Activated T-cell treated with anti-CD3 and anti-CD28 coated beads for 48 hours (primary cell): ENCODE measurements at places on chromosomes 11 and 22.

GRCh38 chr11:129374993-129375750 is 476 bp upstream of the BARX2 start:
- no peak for DNase-seq

DNA sequence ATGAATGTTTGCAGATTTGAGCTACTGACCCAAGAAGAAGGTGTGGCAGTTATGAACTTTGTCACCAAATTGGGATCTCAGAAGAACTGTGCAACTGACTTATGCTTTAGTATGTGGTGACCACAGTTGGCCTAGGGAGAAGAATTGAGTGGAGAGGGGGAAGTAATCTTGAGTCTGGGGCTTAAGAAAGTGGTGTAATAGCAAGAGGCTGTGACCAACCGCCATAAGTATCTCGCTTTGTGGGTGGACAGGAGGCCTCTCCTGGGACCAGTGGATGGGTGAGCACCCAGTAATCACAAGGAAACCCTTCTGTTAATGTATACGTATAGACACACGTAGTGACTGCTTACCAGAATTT is 12.7 kb upstream of the IL10RA start:
- no peak for DNase-seq

DNA sequence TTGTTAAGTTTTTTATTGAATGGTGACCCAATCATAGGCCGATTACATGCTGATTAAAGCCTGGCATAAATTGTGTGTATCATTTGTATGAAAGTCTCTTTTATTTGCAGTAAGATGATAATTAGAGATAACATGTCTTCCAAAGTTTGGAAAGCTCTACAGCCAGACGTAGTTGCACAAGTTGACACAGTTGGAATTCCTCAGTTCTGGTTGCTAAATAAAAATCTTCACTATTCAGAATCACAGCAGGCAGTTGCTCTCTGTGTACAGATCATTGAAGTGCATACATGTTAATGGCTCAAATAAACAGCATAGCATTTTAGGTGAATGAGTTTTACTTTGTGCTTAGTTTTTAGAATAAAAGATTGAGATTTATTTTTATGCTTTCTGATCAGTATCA is 69.5 kb downstream of the ARHGAP42 start:
- no peak for DNase-seq

GRCh38 chr11:15313862-15314261 is 199.1 kb downstream of the INSC start:
- no peak for DNase-seq

- DNase-seq: no peak
Measured at GRCh38 chr11:59678813-59679165, 10.0 kb upstream of the PATL1 start.

DNA sequence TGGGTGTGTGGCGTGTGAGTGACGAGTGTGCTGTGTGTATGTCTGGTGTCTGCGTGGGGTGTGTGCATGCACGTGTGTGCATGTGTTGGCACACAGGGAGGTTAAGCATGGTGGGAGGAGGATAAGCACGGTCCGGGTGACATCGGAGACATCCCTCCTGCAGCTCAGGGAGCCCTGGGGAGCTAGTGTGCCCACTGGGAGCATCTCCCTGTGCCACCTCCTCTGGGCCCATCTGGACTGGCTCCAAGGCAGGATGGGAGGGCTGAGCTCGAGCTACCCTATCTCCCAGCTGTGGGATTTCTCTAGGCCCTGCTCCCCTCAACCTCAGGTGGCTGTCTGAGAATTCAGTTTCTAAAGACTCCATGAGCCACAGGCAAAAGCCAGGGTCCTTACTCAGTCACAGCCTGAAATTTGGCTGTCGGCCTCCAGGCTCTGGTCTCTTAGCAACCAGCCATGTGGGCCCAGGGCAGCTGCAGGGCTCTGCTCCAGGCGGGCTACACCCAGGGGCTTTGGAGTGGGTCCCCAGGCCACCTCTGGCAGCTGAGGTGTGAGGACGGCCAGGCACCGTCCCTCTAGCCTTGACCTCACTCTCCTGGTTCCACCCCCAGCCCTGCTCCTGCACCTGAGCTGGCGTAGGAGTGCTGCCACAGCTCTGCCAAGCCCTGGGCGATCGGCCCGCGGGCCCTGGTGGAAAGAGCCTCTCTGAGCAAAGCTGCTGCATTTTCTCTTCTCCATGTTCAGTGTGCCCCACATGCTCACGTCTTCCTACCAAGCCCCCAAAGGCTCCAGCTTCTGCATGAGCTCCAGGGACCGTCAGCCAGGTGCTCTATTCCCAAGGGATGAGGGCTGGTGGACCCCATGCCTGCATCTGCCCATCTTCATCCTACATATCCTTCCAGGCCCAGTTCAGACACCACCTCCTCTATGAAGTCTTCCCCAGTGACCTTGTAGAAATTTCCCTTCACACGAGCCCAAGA is 39.7 kb downstream of the RTL6 start:
- DNase-seq: no peak

- DNase-seq: no peak
Measured at GRCh38 chr22:26409719-26410335, 19.2 kb upstream of the ASPHD2 start.

DNA sequence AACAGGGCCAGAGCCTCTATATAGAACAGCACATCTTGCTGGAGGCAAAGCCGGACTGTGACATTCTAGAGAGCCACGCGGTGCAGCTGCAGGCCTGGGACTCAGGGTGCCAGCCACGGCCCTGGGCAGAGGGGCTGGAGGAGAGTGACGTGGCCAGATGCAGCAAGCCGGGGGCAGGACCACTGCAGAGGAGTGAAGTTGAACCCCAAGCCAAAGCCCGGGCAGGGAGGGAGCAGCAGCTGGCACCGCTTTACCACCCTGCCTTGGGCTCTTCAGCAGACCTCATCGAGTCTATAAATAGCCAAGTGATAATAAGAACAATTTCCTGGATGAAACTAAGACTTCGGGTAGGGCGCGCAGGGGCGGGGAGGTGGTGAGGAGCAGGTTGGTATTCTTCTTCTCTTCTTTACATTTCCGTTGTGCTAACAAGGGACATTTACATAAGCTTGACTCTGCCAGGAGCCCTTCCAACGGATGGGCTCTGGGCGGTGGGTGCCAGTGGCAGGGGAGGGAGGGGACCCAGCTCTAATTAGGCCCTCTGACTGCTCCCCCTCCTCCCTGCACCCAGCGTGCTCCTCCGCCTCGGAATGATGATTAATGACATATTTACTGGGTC is 110.2 kb downstream of the ST3GAL4 start:
- DNase-seq: no peak

DNA sequence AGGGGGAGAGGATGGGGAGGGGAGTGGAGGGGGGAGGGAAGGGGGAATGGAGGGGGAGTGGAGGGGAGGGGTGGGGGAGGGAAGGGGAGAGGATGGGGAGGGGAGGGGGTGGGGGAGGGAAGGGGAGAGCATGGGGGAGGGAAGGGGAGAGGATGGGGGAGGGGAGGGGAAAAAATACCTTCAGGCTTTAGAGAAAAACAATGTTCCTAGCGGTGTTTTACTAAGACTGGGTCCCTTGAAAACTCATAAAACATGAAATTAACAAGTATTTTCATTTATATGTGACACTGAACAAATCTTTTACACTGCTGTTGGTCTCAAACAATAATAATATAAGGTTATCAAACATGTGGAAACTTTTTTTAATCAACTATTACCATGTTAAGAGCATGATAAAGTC is 42.4 kb downstream of the RSF1 start:
- no peak for DNase-seq

GRCh38 chr11:63007920-63008319 is 7.7 kb downstream of the SLC22A8 start:
- no peak for DNase-seq

DNA sequence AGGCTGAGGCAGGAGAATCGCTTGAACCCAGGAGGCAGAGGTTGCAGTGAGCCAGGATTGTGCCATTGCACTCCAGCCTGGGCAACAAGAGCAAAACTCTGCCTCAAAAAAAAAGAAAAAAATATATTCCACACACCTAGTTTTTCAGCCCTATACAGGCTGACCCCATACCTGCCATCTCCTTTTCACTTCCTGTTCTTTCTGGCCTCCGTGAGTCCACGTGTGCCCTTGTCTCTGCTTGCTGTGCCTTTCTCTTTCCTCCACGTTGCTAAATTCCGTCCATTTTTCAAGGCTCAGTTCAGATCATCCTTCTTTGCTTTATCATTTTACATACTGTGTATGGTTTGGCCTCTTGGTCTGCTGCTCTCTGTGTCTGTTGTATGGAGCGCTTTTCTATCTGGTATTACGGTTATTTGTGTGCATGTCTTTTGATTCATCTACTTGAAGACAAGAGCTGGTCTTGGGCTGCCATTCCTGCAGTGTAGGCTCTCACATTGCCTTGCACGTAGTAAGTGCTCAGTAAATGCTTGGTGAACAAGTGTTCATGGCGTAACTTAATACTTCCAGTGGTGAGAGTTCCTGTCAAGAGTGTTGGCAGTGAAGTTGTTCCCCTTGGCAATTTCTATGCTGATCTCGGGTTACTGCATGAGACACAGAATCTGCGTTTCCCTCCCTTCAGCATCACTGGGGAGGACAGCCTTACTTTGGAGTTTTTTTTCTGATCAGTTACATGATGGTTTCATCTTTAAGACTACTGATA is 57.5 kb downstream of the PTPRJ start:
- no peak for DNase-seq

DNA sequence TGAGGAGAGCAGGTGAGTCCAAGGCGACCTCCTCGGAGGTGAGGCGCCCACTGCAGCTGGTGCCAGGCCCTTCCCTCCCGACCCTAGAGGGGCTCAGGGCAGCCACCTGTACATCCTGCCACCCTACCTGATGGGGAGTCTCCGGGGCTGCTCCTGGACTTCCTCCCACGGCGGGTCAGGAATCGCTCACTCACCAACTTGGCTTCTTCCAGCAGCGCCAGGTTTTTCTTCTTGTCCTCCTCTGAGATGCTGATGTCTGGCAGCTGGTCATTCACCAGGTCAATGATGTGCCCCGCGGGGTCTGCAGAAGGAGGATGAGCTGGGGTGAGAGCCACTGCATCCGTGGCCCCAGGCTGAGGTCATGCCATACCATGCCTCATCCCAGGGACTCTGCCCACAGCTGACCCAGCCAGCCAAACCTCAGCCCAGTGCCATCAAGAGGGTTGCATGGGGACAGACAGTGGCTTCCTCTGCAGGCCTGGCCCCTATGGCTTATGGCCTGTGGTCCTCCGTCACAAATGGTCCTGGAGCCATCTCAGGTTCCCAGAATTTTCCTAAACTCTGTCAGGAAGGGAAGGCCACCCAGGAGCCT is 61.0 kb upstream of the LYVE1 start:
- no peak for DNase-seq

DNA sequence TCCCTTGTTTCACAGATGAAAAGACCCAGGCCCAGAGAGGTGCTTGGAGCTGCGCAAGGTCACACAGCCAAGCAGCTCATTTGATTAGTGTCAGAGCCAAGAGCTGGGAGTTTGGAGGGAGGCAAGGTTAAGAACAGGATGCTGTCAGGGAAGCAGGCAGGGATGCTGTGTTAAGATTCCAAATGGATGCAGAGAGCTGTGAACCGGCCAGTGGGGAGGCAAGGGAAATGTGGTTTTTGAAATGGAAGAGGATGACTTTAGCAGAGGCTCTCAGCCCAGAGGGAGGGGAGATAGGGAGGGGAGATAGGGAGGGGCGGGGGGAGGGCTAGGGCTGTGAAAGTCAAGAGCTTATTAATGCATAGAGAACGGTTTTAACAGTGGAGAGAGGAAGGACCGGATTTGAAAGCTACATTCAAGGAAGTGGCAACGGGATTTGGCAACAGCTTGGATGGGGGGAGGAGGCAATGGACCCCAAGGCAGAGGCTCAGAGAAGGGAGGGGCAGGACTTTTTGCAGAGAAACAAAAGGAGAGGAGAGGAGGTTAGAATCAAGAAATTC is 13.0 kb downstream of the RTN4RL2 start:
- no peak for DNase-seq

DNA sequence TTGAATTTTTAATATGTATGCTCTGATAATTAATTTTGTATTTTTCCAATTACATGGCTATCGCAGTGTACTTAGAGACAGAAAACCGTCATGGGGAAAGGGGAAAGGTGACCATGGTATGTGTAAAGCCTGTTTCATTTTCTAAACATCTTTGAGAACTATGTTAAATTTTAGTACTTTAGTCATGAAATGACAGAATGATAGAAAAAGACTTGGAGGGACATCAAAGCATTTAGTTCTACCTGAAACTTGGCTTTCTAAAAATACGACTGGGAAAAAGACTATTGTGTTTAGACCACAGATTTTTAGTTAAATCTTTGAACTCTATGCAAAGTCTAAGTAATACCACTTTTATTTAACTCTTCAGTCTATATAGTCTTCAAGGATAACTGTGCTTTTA is 54.1 kb downstream of the MAML2 start:
- DNase-seq: no peak

GRCh38 chr22:44158816-44159215 is 21.9 kb upstream of the PARVG start:
- no peak for DNase-seq

- DNase-seq: no peak
Measured at GRCh38 chr11:17479284-17480214, 2.9 kb upstream of the ABCC8 start.

DNA sequence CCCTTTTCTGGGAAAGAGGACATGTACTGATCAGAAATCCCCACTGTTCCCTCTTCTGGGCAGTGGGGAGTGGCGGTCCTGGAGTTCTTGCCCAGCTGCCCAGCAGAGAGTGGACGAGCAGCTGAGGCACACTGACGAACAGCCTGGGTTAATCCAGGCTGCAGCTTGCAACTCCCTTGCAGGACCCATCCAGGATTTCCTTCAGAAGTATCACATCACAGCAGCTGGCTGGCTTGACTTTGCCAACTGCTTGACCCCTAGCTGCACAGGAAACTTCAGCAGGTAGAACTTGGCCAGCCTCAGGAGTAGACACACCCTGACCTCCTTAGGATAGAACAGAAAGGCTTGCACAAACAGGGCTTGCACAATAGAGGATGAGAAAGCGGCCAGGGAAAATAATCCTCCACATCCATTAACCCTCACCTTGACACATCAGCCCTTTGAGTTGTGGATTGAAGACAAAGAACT is 27.9 kb upstream of the FZD4 start:
- DNase-seq: no peak

DNA sequence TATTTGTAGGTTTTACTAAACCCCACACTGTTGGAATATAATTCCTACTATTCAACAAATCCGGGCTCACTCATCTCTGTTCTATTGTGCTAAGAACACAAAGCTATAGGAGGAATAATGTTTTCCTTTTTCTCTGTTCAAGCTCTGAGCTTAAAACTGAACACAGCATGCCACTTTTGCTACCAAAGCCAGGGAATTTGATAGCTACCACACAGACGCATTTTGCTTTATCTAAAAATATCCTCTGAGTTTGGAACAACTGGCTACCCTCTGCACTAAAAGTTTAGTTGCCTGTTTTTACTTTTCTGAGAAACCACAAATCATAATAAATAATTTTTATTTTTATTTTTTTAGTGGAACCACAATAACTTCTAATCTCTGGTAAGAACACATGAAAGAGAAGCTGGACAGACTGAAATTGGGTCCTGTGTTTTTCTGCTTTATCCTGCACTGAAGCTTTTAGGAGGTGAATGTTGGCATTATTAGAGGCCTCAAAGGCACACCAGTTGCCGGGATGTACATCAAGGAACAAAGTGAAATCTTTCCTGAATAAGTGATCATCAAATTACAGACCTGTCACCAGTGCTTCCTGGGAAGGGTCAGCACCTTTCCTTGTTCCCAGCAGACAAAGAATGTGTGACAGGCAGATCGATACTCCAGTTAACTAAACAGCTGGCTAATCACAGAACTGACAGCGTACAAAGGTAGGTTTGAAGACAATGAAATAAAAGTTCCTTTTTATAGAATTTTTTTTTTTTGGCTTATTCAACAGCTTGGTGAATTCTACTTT is 523.2 kb upstream of the TENM4 start:
- DNase-seq: no peak
